H9 (cell line): ENCODE measurements at places on chromosomes 5 and 9.

- no peak overlapping the region for H3K27ac ChIP-seq
- no peaks in the 10 kb centered on the region for H3K36me3 ChIP-seq
- H3K4me3 ChIP-seq, result no peak overlapping the region
- DNase-seq, result no peak
Observed at GRCh38 chr9:29322240-29322639, 1749.0 kb upstream of the C9orf72 start.

DNA sequence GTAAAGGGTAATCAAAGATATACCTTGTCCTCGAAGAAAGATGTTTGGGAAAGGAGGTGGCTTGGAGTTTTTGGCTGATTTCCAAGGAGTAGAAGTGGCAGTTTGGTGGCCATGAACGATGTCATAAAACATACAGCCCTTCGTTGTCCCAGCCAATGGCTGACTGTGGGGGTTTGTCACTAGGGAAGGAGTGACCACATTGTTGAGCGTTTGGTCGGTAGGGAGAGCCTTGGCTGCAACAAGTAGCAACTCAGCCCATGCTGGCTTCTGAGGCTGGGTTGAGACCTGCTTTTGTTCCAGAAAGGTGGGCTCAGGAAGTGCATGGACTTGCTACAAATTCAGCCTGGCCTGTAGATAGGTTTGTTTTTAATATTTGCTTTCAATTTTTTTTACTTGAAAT, 128.3 kb downstream of the BOD1 start:
- no peaks in the 10 kb centered on the region; the same call in 1 of the 2 replicates for H3K27me3 ChIP-seq
- DNase-seq, result peak; percentile 15
- H3K4me1 ChIP-seq, result no peaks in the 10 kb centered on the region
- H3K36me3 ChIP-seq, result no peaks in the 10 kb centered on the region
- no peak overlapping the region for H3K27ac ChIP-seq
- H3K4me3 ChIP-seq, result no peak overlapping the region

- no peaks in the 10 kb centered on the region for H3K36me3 ChIP-seq
- DNase-seq, result no peak
- H3K4me1 ChIP-seq, result no peaks in the 10 kb centered on the region
- H3K27me3 ChIP-seq, result no peaks in the 10 kb centered on the region
Observed at GRCh38 chr9:108620767-108621166, 235.0 kb downstream of the ACTL7B start.

DNA sequence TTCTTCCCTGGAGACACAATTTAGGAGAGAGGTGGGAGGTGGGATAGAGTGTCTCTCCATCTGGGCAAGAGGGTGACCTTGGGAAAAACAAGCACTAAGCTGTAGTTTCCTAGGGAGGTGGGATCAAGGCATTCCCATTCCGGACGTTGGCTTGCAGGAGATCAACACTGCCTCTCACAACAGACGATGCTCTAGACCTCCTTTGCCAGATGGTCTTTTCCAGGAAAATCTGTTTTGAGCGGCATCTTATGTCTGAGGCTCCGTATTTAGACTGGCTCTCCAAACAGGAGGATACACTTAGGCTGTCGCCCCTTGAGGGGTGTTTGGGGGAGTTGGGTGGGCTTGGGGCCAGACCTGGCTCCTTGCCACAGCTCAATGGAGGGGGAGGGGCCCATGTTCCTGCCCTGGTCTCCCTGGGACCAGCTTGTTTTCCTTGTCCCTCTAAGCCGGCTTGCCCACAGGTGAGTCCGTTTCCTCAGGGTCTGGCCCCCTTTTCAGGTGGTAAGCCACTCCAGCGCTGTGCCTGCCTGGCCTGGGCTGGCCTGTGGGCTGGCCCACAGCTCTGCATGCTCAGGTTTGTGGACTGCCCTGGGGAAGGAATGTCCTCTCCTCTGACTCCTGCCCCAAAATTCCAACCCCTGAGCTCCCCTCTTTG, 2.4 kb downstream of the PSD2 start:
- DNase-seq, result no peak
- no peak overlapping the region for H3K27ac ChIP-seq
- H3K27me3 ChIP-seq, result peaks cover 43% of the 10 kb centered on the region
- H3K4me1 ChIP-seq, result no peaks in the 10 kb centered on the region
- no peaks in the 10 kb centered on the region; the same call in 2 of the 3 replicates for H3K36me3 ChIP-seq
- H3K4me3 ChIP-seq, result no peak overlapping the region

- H3K4me1 ChIP-seq, result peaks cover 19% of the 10 kb centered on the region
- no peak for DNase-seq
- H3K4me3 ChIP-seq, result no peak overlapping the region
Observed at GRCh38 chr5:139686356-139686705, 38.2 kb downstream of the CXXC5 start.

DNA sequence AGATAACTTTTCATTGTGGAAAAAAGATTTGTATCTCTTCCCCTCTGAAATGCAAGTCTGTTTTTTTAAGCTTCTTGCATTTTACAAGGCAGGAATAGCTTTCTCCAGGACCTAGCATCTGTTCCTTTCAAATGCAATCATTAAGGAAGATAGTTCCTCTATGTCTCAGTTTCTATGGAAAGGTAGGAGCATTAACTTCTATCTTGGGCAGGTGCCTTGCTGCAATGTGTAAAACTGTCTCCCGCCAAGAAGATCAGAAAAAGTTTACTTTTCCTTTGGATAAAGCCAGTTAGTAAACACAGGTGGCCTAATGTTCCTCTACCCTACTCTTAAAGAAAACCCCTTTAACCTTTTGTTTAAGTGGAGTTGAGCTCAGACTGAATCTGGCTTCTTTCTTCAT, 560.6 kb upstream of the CYLC2 start:
- no peak overlapping the region for H3K4me3 ChIP-seq
- H3K27ac ChIP-seq, result no peak overlapping the region
- no peak for DNase-seq
- no peaks in the 10 kb centered on the region for H3K36me3 ChIP-seq
- H3K4me1 ChIP-seq, result peaks cover 3% of the 10 kb centered on the region
- peaks cover 4% of the 10 kb centered on the region; the same call in 1 of the 2 replicates for H3K27me3 ChIP-seq

DNA sequence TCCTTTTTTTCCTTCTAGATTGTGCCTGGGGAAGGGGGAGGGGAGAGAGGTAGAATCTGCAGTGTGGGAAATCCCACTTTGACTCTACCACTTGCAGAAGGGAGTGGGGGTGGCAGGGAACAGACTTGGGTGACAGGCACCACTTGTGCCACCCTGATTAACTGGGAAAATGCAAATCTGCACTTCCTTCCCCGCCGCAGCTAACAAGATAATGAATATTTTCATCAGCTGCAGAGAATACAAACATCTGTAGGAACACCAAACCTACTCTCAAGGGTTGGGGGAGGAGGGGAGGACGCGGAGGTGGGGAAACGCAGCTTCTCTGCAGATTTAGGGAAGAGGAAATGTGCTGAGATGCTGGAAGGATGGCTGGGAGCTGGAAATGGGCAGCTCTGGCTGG, 73.5 kb downstream of the TRIM32 start:
- 0 out of 2 replicates have a peak, but pooled peaks cover under 1% of the 10 kb centered on the region for H3K36me3 ChIP-seq
- H3K4me1 ChIP-seq, result peaks cover 8% of the 10 kb centered on the region; the same call in 1 of the 2 replicates
- H3K4me3 ChIP-seq, result no peak overlapping the region

DNA sequence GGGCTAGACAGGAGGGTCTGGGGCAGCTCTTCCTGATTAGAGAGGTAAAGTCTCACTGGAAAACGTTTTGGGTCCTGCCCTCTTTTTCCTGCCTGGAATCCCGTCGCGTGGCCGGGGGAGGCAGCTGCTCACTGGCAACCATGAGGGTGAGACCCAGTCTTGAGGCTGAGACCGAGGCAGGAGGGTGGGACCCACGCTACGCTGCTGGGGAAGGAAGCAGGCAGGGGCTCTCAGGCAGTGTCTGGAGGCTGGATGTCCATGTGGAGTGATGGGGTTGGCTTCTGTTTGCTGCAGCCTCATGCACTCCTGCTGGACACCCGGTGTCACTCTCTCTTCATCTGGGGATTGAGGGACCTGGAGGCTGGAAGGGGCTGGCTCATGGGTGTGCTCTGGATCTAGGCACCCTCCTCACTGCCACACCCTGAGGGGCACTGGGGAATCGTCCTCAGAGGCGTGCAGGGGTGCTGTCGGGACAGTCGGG, 11.3 kb upstream of the SLC2A6 start:
- H3K27ac ChIP-seq, result no peak overlapping the region
- H3K36me3 ChIP-seq, result no peaks in the 10 kb centered on the region

- no peak overlapping the region for H3K27ac ChIP-seq
- peaks cover 55% of the 10 kb centered on the region for H3K36me3 ChIP-seq
- no peak for DNase-seq
Observed at GRCh38 chr5:14458414-14458813, 123.2 kb upstream of the OTULINL start.

DNA sequence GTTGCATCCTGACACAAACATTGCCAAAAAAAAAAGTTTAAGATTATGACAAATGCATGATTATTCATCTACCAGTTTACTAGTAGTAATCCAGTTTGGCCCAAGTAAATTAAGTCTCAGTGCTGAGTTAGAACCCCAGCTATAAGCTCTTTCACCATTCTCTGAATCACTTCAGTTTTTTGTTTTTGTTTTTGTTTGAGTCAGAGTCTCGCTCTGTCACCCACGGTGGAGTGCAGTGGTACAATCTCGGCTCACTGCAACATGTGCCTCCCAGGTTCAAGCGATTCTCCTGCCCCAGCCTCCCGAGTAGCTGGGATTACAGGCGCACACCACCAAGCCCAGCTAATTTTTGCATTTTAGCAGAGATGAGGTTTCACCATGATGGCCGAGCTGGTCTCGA, 1.5 kb upstream of the PCYOX1L start:
- H3K4me1 ChIP-seq, result no peaks in the 10 kb centered on the region; the same call in 1 of the 2 replicates
- no peak overlapping the region for H3K27ac ChIP-seq
- peak overlapping the region; percentile 41; the same call in 2 of the 3 replicates for H3K4me3 ChIP-seq
- peaks cover 44% of the 10 kb centered on the region for H3K36me3 ChIP-seq
- no peak for DNase-seq

DNA sequence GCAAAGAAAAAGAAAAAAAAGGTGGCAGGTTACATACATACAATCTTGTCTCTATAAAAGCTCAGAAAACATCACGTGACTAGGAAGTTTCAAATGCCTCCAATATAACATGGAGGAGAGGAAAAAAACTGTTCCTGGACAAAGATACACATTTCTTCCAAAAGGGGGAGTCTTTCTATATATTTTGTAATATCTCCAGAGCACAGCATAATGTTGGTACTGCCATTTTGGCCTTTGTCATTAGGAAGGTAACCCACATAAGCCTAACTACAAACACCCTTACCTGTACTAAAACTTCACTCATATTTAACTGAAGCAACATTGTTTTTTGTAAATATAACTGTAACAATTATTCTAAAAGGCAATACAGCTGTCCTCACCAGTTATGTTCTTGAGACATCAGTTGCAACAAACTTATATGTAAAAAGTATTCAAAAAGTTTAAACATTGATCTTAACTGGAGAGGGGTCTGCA, 1.2 kb upstream of the BTF3 start:
- H3K4me1 ChIP-seq, result no peaks in the 10 kb centered on the region
- peak overlapping the region; percentile 96 for H3K4me3 ChIP-seq
- peak overlapping the region; percentile 47 for H3K27ac ChIP-seq
- H3K36me3 ChIP-seq, result peaks cover 33% of the 10 kb centered on the region
- H3K27me3 ChIP-seq, result no peaks in the 10 kb centered on the region

DNA sequence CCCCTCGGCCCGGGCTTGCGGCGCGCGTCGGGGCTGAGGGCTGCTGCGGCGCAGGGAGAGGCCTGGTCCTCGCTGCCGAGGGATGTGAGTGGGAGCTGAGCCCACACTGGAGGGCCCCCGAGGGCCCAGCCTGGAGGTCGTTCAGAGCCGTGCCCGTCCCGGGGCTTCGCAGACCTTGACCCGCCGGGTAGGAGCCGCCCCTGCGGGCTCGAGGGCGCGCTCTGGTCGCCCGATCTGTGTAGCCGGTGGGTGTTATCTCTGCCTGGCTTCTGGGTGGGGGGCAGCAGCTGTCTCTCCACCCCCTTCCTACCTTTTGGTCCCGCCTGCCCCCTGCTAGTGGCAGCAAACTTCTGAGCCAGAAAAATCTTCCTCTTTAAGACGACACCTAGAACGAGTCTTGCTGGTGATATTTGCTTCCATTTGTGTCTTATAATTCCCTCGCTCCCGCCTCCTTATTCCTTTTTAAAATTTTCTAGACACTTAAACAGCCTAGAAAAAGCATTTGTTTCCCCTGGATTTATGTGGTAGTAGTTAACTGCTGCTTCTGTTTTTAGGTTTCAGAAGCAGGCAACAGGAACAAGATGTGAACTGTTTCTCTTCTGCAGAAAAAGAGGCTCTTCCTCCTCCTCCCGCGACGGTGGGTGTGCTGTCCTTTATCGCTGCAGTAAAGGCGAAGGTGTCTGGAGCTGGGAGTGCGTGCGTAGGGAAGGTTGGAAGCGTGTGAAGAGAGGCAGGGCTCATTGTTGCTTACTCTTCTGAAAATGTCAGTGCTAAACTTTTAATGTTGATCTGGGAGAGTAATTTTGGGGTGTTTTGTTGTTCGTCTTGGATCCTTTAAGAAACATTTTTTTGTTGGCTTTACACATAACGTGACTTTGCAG, 554 bp downstream of the JAK2 start:
- peak; percentile 45 for DNase-seq
- H3K36me3 ChIP-seq, result no peaks in the 10 kb centered on the region; the same call in 2 of the 3 replicates
- no peaks in the 10 kb centered on the region; the same call in 1 of the 2 replicates for H3K27me3 ChIP-seq
- no peak overlapping the region for H3K27ac ChIP-seq

DNA sequence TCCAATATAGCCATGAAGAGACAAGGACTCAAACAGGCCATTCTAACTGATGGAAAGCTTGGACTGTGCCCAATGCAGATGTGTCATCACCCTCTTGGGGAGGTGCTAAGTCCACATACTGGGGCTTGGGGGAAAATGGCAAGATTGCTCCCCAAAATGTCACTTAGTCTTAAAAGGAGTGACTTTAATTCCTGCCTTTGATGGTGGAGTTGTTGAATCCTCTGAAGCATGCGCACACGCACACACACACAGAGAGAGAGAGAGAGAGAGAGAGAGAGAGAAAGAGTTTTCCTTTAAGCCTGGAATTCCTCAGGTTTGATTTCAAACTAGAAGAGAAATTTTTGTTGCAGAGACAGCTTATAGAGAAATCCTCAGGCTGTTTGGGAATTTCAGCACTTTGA, 161.9 kb upstream of the GAS1 start:
- H3K4me1 ChIP-seq, result no peaks in the 10 kb centered on the region
- H3K4me3 ChIP-seq, result no peak overlapping the region
- no peak for DNase-seq
- H3K27me3 ChIP-seq, result no peaks in the 10 kb centered on the region
